ENCODE measurements at places on chromosomes 1 and 21.
A peak's percentile ranks its signal among the peaks of the same experiment; 100 is the strongest.

DNA sequence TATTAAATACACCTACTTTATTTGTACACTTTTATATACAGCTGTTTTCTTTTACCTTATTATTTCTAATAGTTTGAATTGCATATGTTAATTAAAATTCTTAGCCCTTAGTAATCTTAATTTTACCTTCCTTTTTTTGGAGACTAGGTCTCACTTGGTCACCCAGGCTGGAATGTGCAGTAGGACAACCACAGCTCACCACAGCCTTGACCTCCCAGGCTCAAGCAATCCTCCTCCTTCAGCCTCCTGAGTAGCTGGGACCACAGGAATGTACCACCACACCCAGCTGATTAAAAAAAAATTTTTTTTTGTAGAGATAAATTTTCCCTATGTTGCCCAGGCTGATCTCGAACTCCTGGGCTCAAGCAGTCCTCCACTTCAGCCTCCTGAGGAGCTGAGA, 15.0 kb upstream of the SDC3 start:
- DNase-seq, result no peak

DNA sequence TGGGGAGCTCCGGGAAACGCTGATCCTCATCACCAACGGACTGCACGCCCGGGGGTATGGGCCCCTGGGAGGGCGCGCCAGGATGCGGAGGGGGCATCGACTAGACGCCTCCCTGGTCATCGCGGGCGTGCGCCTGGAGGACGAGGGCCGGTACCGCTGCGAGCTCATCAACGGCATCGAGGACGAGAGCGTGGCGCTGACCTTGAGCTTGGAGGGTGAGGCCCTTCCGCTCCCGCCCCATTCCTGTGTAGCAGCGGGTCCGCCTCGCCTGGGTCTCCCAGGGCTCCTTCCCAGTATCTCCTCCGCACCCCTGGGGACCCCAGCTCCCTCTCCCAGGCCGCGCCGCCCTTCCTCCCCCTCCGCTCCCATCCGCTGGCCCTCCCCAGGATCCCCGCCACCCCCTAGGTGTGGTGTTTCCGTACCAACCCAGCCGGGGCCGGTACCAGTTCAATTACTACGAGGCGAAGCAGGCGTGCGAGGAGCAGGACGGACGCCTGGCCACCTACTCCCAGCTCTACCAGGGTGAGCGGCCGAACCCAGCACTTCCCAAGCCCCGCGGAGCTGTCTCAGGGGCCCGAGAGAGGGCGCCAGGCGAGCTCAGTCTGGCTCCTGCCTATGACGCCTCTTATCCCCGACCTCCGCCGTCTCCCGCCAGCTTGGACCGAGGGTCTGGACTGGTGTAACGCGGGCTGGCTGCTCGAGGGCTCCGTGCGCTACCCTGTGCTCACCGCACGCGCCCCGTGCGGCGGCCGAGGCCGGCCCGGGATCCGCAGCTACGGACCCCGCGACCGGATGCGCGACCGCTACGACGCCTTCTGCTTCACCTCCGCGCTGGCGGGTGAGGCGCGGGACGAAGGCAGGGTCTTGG, 5.0 kb downstream of the HAPLN2 start:
- DNase-seq, result peak; percentile 40

DNA sequence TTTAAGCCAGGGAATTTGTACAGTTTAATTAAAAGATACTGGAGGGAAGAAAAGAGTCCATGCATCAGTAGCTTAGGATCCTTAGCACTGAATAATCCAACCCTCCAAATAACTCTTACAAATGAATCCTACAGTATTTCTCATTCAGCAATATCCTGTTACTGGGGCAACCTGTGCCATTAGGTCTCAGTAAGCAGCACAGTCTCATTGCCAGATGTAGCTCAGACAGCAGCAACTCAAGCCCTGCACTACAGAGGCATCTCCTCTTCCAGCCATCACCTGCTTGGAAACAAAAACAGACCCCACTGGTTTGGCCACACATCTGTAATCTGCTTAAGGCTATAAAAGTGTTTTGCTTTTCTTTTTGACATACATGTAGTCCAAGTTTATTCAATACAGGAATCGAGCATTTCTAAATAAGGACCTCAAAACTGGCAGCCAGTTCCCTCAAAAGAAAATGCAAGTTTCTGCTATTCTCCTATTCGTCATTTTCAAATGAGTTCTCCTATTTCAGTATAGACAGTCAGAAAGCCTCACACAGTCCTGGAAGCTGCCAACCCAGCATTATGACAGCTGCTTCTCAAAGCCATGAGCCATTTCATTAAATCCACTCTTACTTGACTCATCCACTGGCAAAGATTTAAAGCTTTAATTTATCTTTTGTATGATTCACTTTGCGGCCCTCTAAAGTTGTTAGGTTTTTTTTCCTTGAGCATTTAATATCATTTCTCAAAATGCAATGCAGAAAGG, 129.0 kb downstream of the APP start:
- no peak for DNase-seq

GRCh38 chr1:227887697-227888403, 59.9 kb downstream of the WNT9A start:
- DNase-seq, result no peak

- no peak for DNase-seq
Measured at GRCh38 chr1:118960026-118960561, 28.0 kb downstream of the TBX15 start.

- DNase-seq, result no peak
Measured at GRCh38 chr1:223338811-223339746, 24.9 kb downstream of the SUSD4 start.

DNA sequence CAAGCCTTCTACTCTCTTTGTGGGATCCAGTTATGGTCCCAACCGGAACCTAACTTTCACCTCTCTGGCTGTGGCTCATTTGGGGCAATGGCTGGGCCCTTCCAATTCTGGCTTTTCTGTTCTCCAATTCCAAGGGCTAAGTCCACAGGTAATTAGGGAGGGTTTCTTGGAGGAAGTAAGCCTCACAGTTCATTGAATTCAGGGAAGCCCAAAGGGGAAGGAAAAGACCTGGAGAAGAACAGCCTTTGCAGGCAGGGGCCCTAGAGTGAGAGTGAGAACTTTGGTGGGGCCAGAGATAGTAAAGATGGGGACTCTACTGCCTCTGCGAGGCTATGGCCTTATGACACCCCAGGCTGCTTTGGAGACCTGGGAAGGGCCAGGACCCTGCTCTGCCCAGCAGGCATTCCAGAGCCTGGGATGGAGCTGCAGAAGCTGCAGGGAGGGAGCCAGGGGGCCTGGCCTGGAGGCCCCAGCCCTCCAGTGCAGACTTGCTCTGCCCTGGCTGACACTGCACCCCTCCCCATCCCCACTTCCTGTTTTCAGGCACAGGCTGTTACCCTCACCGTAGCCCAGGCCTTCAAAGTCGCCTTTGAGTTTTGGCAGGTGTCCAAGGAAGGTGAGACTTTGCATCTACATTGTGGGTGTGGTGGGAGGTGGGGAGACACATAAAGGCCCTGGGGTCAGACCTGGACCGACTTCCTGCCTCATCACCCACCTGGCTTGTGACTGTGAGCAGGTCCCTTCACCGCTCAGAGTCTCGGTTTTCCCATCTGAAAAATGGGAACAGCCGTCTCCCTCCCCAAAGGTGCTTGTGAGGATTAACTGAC, 18.9 kb downstream of the LDLRAP1 start:
- no peak for DNase-seq

GRCh38 chr1:2415801-2416208, 3.4 kb upstream of the PEX10 start:
- no peak for DNase-seq

GRCh38 chr1:209884665-209885117, 53.3 kb upstream of the SYT14 start:
- DNase-seq, result no peak

DNA sequence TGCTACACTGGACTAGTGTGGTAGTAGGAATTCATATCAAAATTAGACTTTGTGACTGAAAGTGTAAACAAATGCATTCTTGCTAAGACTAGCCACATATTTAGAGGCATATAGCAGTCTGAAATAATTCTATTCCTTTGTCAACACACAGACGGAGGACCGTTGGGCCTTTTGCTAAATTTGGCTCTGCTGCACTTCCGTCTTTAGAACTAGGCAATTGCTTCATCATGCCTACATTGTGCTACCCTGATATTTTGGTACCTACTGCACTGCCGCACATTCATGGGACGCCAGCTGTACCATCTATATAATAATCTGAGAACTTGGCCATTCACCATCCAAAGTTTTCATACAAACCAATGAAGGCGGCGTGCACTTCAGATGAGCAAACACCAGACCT, 346.8 kb downstream of the KIF26B start:
- DNase-seq, result no peak

GRCh38 chr1:45355683-45356082, 15.4 kb upstream of the MUTYH start:
- no peak for DNase-seq

GRCh38 chr1:185155600-185156287, 1.0 kb downstream of the TRMT1L start:
- DNase-seq, result no peak

DNA sequence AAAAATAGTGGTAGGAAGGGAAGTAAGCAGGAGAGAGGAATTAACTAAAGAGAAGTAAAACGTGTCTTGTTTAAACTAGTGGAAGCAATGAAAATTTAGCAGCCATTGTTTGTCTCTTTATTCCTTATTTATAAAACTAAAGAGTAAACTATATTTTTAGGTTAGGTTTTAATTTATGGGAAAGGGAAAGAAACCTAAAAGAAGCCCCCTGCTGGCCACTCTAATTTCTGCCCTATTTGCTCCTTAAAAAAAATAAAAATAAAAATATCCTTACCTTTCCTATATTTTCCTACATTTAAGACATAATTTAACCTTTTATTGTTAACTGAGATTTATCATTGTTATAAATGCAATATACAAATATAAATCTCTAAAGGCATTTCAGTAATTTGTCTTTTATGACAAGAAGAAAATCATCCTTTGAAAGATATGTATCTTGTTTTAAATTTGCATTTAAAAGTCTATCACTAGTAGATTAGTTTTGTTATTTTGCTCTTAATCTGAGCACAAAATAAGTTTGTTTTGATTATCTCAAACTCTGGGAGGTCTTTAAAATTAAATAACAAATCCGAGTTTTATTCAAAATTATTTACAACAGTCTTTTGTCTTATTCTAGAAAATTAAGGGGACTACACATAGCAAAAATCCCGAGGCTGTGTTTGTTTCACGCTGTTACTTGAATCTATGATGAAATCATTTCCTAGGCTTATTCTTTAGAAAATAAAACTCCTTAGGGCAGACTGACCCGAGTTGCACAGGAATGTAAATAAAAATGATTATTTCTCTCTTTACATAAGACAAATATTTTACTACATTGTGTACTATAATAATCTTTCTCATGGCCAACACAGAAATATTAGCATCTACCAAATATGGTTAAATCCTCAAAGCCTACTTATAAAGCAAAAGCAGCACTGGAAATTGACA, 201.7 kb downstream of the NRIP1 start:
- DNase-seq, result no peak

DNA sequence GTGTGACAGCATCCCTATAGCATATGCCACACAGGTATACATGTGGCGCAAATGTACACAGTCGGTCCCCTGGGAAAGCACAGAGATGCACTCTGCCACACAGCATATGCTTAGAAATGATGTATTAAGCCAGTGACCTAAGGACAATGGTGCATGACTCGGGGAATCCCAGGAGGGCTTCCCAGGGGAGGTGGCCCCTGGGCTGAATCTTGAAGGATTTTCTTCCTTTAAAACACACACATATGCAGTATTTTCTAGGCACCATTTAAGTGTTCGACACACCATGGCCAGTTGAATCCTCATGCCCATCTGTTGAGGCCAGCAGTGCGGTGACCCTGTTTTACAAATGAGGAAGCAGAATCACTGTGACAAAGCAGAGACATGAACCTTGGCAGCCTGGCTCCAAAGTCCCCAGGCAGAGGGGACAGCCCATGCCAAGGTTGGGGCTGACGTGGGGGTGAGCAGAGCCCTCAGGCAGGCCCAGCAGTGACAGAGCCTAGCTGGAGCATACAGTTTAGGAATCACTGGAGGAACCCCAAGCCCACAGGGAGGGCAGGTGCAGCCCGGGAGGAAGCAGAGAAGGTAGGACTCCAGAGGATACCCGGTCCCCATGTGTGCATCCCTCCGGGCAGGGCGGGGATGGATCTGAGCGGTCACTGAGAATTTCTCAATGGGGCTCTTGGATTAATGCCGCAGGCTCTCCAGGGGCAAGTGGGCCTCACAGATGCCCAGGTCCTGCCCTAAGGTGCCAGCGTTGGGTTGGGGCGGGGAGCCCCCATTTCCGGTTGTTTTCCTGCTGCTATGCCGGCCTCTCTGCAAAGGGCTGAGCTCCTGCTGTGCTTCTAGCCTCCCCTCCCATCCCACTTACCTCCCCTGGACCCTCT, 28.4 kb downstream of the WNT3A start:
- no peak for DNase-seq

- DNase-seq, result no peak
Measured at GRCh38 chr1:116881879-116882520, 27.7 kb upstream of the PTGFRN start.

- no peak for DNase-seq
Measured at GRCh38 chr1:156118177-156118868, 3.8 kb downstream of the LMNA start.
